Activated naive CD4-positive, alpha-beta T cell (primary cell): ENCODE measurements at places on chromosomes 3 and 15.

- DNase-seq, result no peak
These were observed 6.0 kb downstream of the TIPARP start for GRCh38 chr3:156680243-156680914.

GRCh38 chr3:13093687-13094086 is 20.5 kb upstream of the IQSEC1 start:
- DNase-seq, result no peak

GRCh38 chr15:74857671-74858368 is 14.9 kb upstream of the ULK3 start:
- DNase-seq, result no peak

- no peak for DNase-seq
These were observed 3.3 kb upstream of the ABHD5 start for GRCh38 chr3:43687499-43687811.

- no peak for DNase-seq
These were observed 183.6 kb downstream of the ANXA2 start for GRCh38 chr15:60214201-60214600.
